DMS 273 treated with DMSO at 0.1 percent for 48 hours (cell line): ENCODE measurements at places on chromosomes 5 and 9.

DNA sequence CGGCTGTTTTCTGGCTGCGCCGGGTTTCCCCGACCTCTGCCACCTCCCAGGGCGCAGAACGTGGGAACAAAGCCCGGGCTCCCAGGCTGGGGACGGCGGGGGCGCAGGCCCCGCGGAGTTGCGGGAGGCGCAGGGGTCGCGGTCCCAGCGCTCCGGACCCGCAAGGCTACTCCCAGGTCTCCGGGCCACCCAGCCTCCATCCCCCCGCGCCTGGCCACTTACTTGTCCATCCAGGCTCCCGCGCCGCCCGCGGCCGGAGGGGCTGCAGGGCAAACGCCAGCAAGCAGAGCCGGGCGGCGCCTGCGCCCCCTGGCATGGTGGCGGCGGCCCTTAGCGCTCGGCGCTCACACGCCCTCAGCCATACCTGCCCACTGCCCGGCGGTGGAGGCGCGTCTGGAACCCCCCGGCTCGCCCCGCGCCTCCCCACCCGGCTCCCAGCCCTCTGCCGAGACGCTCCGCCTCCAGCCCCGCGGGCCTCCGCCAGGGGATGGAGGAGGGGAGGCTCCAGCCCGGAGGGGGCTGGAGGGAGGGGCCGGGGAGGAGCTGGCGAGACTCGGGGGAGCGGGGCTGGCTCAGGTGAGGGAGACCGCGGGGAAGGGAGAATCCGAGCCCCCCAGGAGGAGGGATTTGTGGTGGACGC, at the start of gene ADAM19:
TSS of gene ADAM19 (minus strand) at position 395 of the 640 bp plus-strand sequence. CDS start at position 316, 79 bp downstream.
- DNase-seq, result no peak

DNA sequence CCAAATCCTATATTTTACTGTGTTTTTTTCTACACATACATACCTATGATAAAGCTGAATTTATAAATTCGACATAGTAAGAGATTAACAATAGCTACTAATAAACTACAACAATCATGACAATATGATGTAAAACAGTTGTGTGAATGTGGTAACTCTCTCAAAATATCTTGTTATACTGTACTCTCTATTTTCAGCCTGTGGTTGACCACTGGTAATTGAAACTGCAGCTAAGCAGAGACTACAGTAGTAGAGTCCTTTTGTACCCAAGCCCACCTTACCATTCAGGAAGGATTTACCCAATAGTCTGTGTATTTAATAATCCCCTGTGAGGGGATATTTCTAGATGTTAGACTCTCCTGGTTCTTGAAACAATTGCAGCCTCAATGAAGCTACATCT, 86.7 kb downstream of the FAM114A2 start:
- DNase-seq, result no peak

- no peak for DNase-seq
Observed at GRCh38 chr9:89492586-89492985, 5.3 kb downstream of the SEMA4D start.

DNA sequence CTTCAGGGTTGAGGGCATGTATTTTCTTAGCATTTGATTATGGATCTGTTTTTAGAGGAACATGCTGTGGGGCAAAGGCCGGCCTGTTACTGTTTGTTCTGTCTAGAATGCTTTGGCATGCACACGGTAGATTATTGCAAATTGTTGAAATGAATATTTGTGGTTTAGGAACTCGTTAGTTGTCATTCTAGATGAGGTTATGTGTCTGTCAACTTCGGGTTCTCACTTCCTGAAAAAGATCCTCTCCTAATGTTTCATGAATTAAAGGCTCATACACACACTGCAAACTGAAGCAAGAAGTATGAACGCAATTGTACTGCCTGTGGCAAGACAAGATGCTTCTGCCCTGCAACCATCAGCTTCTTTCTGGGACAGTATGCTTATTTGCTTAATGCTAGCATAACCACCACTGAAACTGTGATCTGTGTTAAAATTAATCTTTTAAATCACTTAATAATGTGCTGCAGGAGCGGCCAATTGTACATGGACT, 99.6 kb downstream of the BASP1 start:
- DNase-seq, result no peak

GRCh38 chr5:122756264-122756911, 18.5 kb upstream of the SNX2 start:
- DNase-seq, result no peak

DNA sequence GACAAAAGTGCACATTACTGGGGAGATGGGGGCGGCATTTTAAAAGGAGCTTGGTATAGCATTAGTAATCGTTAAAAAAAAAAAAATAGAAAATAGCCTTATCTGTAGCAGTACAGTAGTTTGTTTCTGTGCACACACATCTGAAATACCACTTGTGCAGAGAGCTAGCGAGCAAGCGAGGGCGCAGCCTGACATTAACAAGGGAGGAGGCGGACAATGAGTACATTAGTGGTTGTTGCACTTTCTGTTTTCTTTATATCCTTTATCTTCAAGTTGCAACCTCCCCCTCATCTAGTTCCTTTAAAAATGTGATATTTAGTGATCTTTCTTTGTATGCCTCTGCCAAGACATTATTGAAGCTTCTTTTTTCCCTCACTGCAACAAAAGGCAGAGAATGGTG, 880 bp upstream of the PTPDC1 start:
- DNase-seq, result no peak
